ENCODE measurements at places on chromosomes 11 and 22. TPM values are rescaled to one million over a fixed set of nuclear protein-coding genes. Genes with fewer than 3 reads are reported as not detected.

APOBEC3G gene
- 19.6 TPM for polyA plus RNA-seq

RNF215 gene
- 2.9 TPM for polyA plus RNA-seq

SF1 gene
- 131 TPM for polyA plus RNA-seq

OSBP gene
- polyA plus RNA-seq: 58.0 TPM

CYP2D6 gene
- polyA plus RNA-seq: 0.28 TPM

THRSP gene
- 1.1 TPM for polyA plus RNA-seq

RRP8 gene
- polyA plus RNA-seq: 13.4 TPM

MS4A15 gene
- not detected for polyA plus RNA-seq

DDX25 gene
- 0.88 TPM for polyA plus RNA-seq

IL10RA gene
- polyA plus RNA-seq: 2.6 TPM

MMP13 gene
- not detected for polyA plus RNA-seq

RIBC2 gene
- 0.33 TPM for polyA plus RNA-seq

SLC22A25 gene
- polyA plus RNA-seq: not detected

ELF5 gene
- not detected for polyA plus RNA-seq

BRSK2 gene
- polyA plus RNA-seq: 0.22 TPM

SLC22A9 gene
- polyA plus RNA-seq: not detected

MOGAT2 gene
- not detected for polyA plus RNA-seq

HBG1 gene
- not detected for polyA plus RNA-seq

APOL4 gene
- polyA plus RNA-seq: 8.5 TPM

PAMR1 gene
- 25.8 TPM for polyA plus RNA-seq

TMEM86A gene
- polyA plus RNA-seq: 11.5 TPM

MUC5AC gene
- not detected for polyA plus RNA-seq
